ENCODE measurements at places on chromosomes 3 and 15. TPM values are rescaled to one million over a fixed set of nuclear protein-coding genes. Genes with fewer than 3 reads are reported as not detected.
A peak's percentile ranks its signal among the peaks of the same experiment; 100 is the strongest.

GOLGA8M gene
- total RNA-seq: not detected

DNA sequence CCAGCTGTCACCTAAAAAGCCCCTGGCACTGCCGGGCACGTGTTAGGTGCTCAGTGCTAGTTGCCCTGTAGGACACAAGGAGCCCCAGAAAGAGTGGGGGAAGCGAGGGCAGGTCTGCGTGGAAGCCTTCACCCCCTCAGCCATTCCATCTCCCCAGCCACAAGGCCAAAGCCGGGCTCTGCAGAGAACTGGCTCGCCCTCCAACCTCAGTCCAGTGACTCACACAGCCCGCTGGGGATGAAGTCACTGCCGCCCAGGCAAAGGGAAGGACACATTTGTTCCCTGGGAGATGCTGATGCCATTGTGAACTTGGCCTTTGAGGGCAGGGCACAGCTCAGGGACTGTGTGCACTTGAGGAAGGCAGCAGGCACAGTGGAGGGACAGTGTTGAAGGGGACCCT lies 48.1 kb downstream of the IQSEC1 start:
- DNase-seq: peak; percentile 73

GRCh38 chr3:89303701-89304100 lies 196.3 kb downstream of the EPHA3 start:
- DNase-seq: peak; percentile 5

DNA sequence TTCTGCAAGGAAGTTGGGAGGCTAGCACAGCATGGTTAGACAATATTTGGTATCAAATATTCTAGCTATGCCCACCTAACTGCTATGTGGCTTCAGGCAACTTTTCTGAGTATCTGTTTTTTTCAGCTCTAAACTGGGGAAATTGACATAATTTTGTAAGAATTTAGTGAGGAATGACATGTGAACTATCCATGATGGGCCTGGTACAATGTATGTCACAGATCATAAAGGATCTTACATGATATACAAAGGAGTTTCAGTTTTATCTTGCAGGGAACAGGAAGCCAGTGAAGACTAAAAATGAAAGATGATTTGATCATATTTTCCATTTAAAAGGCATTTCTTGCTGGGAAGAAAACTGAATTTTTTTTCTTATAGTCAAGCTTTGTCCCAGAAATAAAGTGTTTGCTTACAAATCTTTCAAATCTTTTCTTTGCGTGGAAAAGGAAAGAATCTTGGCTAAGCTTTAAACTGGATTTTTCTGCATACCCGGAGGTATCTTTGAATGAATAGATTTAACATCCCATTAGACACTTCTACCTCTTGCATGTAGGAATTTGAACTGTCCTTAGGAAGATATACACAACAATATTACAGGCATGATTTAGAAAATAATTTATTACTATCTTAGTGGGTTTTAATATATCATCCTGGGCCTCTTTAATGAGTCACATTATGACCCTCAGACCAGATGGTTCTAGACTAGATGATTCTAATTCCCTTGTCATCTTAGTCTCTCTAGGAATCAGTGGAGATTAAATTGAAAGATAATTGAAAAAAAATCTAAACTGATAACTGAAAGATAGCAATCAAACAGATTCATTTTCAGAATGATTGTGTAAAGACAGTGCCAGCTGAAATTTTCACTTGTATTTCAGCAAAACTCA lies 436.0 kb upstream of the THBS1 start:
- no peak for DNase-seq

GRCh38 chr15:33179874-33180273 lies 14.6 kb downstream of the FMN1 start:
- no peak for DNase-seq

C3orf20 gene
- not detected for total RNA-seq

C2CD4A gene
- total RNA-seq: not detected

GRCh38 chr3:29312960-29313452 lies 32.1 kb downstream of the RBMS3 start:
- no peak for DNase-seq

GRCh38 chr3:34011171-34012101 lies 213.0 kb downstream of the PDCD6IP start:
- DNase-seq: peak; percentile 23

GRCh38 chr15:95175914-95176658 lies 944.7 kb downstream of the MCTP2 start:
- DNase-seq: peak; percentile 20

DNA sequence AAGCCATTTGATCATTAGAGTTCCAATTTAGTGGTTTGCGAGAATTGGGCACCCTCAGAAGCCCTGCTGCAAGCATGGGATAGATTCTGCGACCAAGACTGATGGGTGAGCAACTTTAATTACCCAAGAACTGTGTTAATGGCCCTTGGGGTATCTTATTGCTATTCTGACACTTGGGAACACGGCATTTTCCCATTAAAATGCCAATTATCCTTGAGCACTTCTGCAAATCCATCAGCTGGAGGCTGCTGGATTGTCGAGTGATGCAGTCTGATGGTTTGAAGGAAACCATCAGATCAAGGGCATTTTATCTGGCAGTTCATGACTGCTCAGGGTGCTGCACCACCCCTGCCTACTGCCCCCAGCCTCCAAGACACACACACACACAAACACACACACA lies 183.6 kb upstream of the PROK2 start:
- DNase-seq: no peak

DNA sequence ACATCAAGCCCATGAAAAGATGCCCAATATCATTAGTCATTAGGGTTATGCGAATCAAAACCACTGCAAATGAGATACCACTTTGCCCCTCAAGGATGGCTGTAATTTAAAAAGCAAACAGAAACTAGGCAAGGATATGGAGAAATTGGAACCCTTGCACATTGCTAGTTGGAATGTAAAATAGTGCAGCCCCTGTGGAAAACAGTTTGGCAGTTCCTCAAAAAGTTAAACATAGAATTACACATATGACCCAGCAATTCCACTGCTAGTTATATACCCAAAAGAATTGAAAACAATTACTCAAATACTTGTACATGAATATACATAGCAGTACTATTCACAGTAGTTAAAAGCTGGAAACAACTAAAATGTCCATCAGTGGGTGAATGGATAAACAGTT lies 186.8 kb upstream of the CGNL1 start:
- no peak for DNase-seq

CTXN2 gene
- not detected for total RNA-seq

- DNase-seq: peak; percentile 98
Observed at GRCh38 chr15:86336051-86336788, 256.5 kb downstream of the AGBL1 start.

DNA sequence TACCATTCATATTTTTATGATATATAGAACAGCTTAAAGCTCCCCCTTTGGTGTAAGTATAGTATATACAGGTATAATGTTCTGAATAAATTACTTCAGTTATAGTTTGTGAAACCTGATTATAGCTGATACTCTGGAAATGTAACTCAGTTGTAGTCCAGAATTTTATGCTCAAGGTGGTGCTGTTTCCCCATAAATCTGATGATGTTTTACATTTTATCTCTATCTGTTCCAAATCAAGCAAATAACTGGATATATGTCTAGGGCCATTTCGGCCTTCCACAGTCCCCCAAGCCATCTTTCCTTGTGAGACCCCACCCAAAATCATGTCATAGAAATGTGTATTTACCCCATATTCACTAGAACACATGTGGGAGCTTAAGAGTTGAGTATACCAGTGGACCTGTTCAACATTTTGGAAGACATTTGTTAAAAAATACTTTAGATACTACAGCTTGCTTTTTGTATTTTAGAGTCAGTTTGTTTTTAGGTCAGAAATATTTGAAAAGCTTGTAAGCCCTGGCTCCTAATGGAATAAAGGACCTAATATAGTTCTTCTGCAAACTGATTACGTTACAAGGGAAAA lies 107.1 kb downstream of the ATG7 start:
- peak; percentile 50 for DNase-seq

- no peak for DNase-seq
Observed at GRCh38 chr3:197546307-197547085, 9.3 kb downstream of the BDH1 start.

- no peak for DNase-seq
Observed at GRCh38 chr15:41622901-41623300, 37.3 kb upstream of the MGA start.

DNA sequence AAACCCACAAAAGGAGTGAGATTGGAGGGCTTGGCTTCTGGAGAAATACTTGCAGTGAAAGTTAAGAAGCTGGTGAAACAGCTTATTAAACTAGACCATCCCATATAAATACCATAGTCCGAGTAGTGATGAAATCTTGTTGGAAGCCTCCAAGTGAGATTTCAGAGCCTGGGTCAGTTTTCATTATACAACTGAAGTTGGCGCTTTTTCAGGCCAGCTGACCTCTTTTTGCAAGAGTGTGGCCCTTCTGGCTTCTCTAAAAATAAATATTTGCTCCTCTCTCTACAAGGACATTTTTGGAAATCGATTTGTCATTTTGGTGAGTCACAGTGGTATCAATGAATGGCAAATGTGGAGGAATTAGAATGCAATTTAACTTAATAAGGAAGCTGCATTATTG lies 51.2 kb upstream of the THRB start:
- no peak for DNase-seq

ZBTB38 gene
- 266 TPM for total RNA-seq

DNA sequence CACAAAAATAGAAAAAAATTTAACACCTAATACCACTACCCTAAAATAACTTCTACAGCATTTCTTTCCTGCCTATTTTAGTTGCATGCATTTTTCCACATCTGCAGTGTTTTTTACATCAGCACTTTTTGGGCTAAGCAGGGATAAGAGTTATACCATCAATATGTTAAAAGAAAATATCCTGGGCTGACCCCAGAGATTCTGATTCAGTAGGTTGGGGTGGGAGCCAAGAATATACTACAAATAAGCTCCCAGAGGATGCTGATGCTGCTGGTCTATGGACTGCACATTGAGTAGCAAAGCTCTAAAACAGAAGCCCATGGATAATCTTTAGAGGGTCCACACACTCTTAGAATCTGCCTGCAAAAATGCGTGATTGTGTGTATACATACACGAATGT lies 14.8 kb downstream of the FYCO1 start:
- DNase-seq: no peak

KNL1 gene
- 27.0 TPM for total RNA-seq

REC114 gene
- not detected for total RNA-seq

- DNase-seq: no peak
Observed at GRCh38 chr3:179955809-179956208, 80.9 kb downstream of the PEX5L start.

DNA sequence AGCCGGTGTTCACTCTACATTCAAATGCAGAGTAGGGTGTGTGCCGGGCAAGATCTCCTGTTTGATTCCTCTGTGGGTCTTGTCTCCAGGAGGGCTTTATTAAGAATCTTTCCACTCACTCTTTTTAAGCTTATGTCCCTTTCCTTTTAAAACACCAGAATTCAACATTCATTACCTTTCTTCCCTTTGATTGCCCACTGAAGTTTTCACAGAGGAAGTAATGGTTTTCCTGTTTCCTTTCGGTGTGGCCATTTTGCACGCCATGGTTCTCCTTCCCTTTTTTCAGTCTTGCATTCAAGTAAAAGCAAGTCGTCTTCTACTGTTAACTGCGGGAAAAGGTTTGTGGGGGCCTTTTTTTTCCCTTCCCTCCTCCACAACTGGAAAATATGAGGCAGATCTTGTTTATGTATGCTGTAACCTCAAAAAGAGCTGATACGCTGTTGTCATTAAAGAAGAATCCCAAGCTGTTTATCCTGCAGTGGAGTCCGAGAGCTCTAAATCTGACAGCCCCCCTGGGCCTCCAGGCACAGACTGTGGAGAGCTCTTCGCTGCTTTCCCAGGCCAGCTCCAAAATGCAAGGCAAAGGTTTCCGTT lies 40.5 kb downstream of the FILIP1L start:
- DNase-seq: no peak

DNA sequence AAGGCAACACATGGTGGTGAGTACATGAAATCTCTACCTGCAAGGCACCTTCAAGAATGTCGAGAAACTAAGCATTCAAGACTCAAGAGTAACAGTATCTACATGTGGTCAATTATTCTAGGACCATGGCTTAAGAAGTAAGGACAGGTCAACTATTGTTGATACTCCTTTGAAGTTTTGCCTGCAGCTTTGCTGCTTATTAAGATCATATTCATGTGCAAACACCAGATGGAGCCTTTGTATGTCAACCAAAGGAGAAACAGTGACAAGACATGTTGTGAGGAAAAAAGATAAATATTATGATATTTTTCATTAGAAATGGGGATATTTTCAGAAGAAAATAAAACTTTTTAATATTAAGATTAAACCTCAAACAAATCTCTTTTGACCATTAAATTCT lies 52.3 kb upstream of the FGF7 start:
- no peak for DNase-seq

DNA sequence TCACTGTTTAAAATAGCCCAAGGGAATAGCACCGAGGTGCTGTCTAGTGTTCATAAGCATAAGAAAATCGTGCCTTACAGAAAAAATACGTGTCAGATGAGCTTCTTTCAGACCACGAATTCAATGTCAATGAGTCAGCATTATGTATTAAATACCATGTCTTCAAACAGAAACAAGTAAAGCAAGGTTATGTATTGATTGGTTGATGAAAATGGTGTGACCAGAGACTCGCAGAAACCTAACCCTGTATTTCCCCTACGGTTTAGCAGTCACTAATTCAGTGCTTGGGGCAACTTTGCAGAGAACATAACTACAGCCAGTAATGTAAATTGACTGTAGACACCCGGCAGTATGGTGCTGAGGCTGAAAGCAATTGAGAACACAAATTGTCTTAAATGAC lies 307.7 kb downstream of the IL5RA start:
- peak; percentile 53 for DNase-seq

DNA sequence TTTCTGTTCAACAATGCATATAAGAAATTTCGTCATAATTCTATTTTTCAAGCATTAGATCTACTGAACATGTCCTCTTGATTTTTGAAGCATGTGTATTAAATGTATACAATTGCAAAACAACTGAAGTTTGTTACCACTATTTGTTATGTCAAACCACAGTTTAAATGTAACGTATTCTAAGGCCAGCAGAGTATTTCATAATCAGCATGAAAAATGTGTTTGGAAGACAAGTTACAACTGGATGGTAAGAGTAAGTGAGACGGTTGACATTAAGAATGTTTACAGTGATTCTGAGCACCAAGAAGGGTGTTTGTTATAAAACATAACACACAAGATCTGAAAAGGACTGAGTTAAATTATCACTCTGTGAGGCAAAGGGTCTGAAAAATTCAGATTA lies 738.4 kb downstream of the PLOD2 start:
- DNase-seq: no peak

GRCh38 chr3:123034996-123035395 lies 7.4 kb upstream of the SEMA5B start:
- no peak for DNase-seq

- peak; percentile 16 for DNase-seq
Observed at GRCh38 chr3:162353414-162353813, 856.8 kb downstream of the OTOL1 start.

DNA sequence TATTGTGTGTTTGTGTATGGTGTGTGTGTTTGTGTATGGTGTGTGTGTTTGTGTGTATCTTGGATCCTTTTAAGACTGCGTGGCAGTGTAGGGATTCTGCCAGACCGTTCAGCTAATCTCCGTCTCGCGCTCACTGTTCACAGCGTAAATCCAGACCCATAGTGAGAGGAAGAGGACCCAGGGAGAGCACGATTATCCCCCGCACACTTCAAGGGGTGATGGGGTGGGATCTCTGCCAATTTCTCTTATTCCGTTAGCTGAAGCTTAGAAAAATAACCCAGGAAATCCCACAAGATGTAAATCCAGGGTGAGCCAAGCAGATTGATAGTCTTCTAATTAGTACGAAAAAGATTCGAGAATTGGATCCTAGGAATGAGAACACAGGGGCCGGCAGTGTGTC lies 381.2 kb downstream of the GABRG3 start:
- no peak for DNase-seq

GRCh38 chr15:89971592-89971997 lies 29.5 kb upstream of the ZNF710 start:
- peak; percentile 53 for DNase-seq

GRCh38 chr3:139292711-139293664 lies 50.8 kb upstream of the MRPS22 start:
- DNase-seq: no peak

POPDC2 gene
- 0.39 TPM for total RNA-seq

Measured in HT1080 (cell line).